ENCODE measurements at places on chromosomes 3 and 15. TPM values are rescaled to one million over a fixed set of nuclear protein-coding genes. Genes with fewer than 3 reads are reported as not detected.

SLC28A2 gene
- total RNA-seq: not detected

DNA sequence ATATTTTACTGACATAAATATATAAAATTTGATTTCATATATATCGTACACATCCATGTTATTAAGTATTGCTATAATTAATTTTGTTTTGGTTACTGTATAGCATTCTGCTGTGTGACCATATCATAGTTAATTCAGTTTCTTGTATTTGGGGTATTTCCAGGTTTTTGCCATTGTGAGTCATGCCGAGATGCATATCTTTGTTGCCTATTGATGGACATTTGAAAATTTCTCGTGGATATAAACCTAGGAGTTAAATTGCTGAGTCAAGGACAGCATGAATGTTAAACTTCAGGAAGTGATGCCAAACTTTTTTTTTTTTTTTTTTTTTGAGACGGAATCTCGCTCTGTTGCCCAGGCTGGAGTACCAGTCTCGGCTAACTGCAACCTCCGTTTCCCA, 33.7 kb upstream of the GPR171 start:
- H3K4me1 ChIP-seq: no peaks in the 10 kb centered on the region
- no peak for DNase-seq
- no peak overlapping the region for H3K27ac ChIP-seq
- no peaks in the 10 kb centered on the region for H3K36me3 ChIP-seq
- H3K27me3 ChIP-seq: no peaks in the 10 kb centered on the region

DNA sequence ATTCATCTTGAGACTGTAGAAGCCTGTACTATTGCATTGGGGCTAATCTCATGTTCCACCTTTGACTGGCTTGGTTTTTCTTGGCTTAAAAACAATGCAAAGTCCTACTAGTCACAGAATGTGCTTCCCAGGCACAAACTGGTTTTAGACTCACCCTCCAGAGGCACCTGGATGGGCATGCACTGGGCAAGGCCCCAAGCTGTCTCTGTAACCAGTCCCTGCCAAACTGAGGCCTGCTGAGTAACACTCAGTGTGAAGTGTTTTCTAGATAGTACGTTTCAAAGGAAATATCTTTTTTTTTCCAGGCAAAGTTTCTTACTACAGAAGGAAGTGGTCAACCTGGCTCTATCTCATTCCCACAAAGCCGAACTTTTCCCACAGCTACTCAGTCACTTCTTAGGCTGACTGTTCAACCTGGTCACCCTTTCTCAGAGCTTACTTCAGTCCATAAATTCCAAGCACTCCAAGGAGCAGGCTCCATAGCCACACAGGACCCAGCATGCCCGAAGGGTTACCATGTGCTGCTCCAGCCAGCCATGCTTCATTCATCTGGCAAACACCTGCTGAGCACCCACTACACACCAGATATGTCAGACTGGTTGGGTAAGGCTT, 57.4 kb downstream of the NPTN start:
- H3K27ac ChIP-seq: no peak overlapping the region
- H3K27me3 ChIP-seq: no peaks in the 10 kb centered on the region
- H3K36me3 ChIP-seq: peaks cover 75% of the 10 kb centered on the region
- no peaks in the 10 kb centered on the region for H3K4me1 ChIP-seq
- H3K4me3 ChIP-seq: no peak overlapping the region

DNA sequence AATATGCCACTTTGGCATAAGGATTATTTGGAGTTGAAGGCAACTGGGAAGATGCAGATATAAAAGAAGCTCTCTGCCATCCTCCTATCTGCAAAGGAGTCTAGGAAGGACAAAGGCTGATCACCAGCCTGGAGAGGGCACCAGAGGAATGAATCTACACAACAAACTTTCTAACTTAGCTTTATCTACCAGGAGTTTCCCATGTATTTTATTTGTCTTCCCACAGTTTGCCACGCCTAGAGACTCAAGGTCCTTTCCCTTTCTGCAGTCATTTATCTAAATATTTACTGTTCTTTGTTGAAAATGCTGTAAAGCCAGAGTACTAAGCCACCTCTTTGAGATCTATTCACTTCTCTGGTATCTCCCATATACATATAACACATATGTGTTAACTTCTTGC, 32.2 kb downstream of the GPR176 start:
- H3K27ac ChIP-seq: peak overlapping the region; percentile 8
- H3K36me3 ChIP-seq: peaks cover 20% of the 10 kb centered on the region
- DNase-seq: peak; percentile 77
- peaks cover 14% of the 10 kb centered on the region for H3K4me1 ChIP-seq
- no peaks in the 10 kb centered on the region for H3K27me3 ChIP-seq

DNA sequence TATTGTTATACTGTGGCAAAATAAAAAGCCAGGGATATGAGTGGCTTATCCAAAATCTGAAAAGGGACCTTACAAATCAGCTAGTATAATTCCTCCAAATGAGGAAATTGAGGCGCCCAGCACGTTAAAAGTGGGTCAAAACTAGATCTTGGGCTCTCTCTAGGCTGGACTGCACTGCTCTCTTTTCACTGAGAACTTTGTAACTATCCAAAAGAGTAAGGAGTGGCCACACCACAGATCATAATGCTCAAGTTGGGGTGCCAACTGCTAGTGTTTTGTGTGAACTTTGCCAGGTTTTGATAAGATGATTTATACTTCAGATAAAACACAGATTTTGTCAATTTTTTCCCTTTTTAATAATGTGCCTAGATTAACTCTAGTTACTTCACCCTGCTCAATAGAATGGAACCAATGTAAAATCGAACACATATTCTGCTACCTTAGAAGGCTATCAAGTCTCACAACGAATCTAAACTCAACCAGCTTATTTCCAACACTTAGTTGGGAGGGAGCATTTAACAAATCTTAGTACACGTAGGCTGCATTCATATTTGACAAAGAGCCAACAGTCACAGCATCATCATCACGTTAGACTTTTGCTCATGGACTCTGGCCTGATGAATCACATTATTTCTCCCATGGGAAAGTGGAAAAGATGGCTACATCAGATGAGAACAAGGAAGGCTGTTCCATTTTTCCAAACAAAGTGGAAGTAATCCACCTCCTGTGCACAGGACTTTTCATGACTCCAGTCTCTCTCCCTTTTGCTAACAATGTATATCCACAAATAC, 64.4 kb downstream of the ABI3BP start:
- no peak overlapping the region for H3K4me3 ChIP-seq
- H3K27me3 ChIP-seq: no peaks in the 10 kb centered on the region
- no peaks in the 10 kb centered on the region for H3K36me3 ChIP-seq
- H3K27ac ChIP-seq: no peak overlapping the region
- no peak for DNase-seq
- no peaks in the 10 kb centered on the region for H3K4me1 ChIP-seq

- no peaks in the 10 kb centered on the region for H3K36me3 ChIP-seq
- no peak for DNase-seq
- no peak overlapping the region for H3K4me3 ChIP-seq
- H3K27ac ChIP-seq: no peak overlapping the region
- H3K27me3 ChIP-seq: peaks cover 2% of the 10 kb centered on the region
- H3K4me1 ChIP-seq: no peaks in the 10 kb centered on the region
Measured at GRCh38 chr3:185517387-185518130, 18.7 kb upstream of the TMEM41A start.

- H3K36me3 ChIP-seq: no peaks in the 10 kb centered on the region
- no peaks in the 10 kb centered on the region for H3K27me3 ChIP-seq
- no peak for DNase-seq
- H3K27ac ChIP-seq: no peak overlapping the region
- no peak overlapping the region for H3K4me3 ChIP-seq
- H3K4me1 ChIP-seq: no peaks in the 10 kb centered on the region
Measured at GRCh38 chr3:174821477-174821876, 37.7 kb upstream of the NAALADL2 start.

GRCh38 chr3:142645236-142645793, 49.1 kb downstream of the PLS1 start:
- no peaks in the 10 kb centered on the region for H3K27me3 ChIP-seq
- H3K4me3 ChIP-seq: no peak overlapping the region
- H3K4me1 ChIP-seq: peaks cover 6% of the 10 kb centered on the region
- no peak for DNase-seq

CCDC9B gene
- 29.5 TPM for total RNA-seq

DNA sequence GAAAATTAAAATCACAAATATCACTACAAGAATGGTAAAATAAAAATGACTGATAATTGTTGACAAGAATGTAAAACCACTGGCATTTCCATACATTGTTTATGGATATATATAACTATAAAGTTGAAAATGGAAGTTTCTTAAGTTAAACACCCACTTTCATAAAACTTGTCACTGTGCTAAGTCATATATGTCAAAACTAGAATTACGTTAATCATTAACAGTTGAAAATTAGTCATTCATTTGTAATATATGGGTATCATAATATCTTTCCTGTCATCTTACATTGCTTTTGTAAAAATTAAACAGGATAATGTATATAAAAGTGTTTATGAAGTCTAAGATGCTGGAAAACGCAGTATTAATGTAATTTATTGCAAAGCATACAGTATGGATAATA, 1398.6 kb upstream of the ALCAM start:
- no peak overlapping the region for H3K27ac ChIP-seq
- H3K27me3 ChIP-seq: no peaks in the 10 kb centered on the region
- H3K4me1 ChIP-seq: no peaks in the 10 kb centered on the region
- no peak for DNase-seq
- no peaks in the 10 kb centered on the region for H3K36me3 ChIP-seq

ROPN1 gene
- total RNA-seq: not detected

ASB14 gene
- not detected for total RNA-seq

CYP11A1 gene
- total RNA-seq: 1.3 TPM

AADACL2 gene
- total RNA-seq: not detected

DNA sequence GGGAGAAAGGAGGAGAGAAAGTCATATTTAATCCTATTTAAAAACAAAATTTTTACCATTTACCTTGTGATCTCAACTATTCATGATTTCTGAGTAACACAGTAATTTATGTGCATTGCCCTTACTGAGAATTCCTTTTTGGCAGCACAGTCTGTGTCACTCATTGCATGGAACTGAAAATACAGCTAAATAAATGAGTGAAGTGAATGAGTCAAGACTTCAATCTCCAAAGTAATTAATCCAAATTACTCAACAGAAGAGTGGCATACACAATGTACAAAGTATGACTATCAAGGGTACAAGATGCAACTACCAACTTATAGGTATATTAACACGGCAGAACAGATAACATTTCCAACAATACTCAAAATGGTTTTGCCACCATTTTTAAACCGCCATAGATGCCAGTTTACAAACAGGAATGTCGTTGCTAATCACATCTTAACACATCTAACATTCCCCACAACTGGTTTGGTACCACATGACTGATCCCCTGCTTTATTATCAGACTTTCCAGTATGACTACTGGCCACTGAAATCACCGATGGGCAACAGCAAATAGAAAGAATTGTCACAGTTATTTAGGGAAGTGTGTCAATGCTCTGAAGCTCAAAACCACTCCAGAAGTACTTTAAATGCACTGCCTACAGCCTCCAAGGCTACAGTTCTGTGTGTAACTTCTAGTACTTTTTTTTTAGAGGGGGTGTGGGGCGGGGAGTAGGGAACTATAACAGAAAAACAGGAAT, 410.4 kb downstream of the SHQ1 start:
- no peak for DNase-seq
- H3K27ac ChIP-seq: no peak overlapping the region
- no peaks in the 10 kb centered on the region for H3K27me3 ChIP-seq
- peaks cover 10% of the 10 kb centered on the region for H3K4me1 ChIP-seq
- peaks cover 47% of the 10 kb centered on the region for H3K36me3 ChIP-seq

DNA sequence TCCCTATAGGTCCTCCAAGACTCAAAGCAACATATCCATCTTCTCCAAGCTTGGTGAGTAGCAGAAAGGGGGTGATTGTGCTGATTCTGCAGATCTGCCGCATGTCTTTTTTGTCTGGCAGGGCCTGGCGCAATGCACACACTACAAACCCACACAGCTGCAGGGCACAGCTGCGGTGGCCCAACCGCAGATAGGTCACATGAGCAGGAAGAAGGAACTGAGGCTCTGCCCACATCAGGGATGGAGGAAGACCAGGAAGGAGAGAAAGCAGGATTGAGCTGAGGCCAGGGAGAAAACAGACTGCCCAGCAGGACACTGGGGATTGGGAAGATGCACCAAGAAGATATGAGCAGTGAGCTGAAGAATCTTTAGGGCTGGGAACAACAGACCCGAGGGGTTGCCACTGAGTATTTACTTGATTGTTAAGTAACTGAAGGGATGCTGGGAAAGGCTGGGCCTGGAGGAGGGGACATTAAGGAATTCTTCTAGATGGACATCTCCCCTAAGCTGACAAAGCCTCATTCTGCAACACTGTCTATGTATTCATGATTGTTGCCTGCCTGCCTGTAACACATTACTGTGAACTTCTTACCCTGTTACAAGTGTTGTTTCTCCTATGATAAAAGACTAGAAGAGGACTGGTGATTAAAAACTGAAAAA, 126.7 kb downstream of the MYLK start:
- DNase-seq: peak; percentile 68
- no peaks in the 10 kb centered on the region for H3K27me3 ChIP-seq
- peak overlapping the region; percentile 64 for H3K27ac ChIP-seq
- H3K4me3 ChIP-seq: no peak overlapping the region
- H3K4me1 ChIP-seq: peaks cover 47% of the 10 kb centered on the region

DNA sequence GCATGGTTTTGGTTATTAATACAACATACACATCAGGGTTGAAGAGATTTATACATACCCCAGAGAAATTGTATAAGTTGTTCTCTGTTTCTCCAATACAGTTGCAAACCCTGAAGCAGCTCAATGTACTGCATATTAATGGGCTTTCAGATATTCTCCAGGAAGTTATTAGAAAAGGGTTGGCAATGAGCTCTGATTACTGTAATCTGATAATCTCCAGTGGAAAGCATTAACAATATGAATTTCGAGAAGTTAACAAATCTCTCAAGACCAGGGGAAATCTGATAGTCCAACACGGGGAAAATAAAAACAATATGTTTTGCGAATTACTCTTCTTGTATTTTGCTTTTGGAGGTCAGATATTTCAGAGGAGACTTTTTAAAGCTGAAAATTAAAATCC, 950.1 kb downstream of the TBL1XR1 start:
- H3K4me1 ChIP-seq: no peaks in the 10 kb centered on the region
- H3K4me3 ChIP-seq: no peak overlapping the region
- no peaks in the 10 kb centered on the region for H3K27me3 ChIP-seq
- no peaks in the 10 kb centered on the region for H3K36me3 ChIP-seq

DNA sequence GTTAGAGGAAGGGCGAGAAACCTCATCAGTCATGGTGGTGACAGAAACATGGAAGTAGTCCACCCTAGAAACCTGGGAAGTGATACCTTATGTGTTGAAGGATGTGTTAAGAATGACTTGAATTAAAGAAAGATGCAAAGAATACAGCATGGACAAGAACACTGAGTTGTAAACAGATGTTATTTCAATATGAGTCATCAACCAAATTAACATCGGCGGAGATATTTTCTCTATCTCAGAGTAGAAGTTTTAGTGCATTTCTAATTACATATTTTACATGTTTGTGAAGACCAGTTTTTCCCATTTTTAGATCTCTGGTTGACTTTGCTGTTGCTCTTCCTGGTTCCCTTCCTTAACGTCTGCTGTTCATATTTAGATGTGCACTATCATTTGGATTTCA, 268.8 kb upstream of the TBL1XR1 start:
- H3K27me3 ChIP-seq: no peaks in the 10 kb centered on the region
- H3K36me3 ChIP-seq: no peaks in the 10 kb centered on the region
- H3K4me3 ChIP-seq: no peak overlapping the region
- DNase-seq: no peak
- H3K4me1 ChIP-seq: peaks cover 19% of the 10 kb centered on the region
